Activated T-cell treated with anti-CD3 and anti-CD28 coated beads, Interleukin-2, amount 50 U/mL, for 72 hours (primary cell): ENCODE measurements at places on chromosomes 3 and 15.

DNA sequence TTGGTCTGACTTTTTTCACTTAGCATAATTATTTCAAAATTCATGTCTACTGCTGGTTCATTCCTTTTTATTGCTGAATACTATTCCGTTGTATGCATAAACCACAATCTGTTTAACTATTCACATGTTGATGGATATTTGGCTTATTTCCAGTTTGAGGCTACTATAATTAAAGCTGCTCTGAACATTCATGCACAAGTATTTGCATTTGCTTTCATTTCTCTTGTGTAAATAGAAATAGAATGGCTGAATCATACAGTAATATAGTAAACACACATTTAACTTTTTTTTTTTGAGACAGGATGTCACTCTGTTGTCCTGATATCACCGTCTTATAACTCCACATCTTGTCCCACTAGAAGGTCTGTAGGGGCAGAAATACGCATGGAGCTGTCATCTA, 57.3 kb downstream of the NMNAT3 start:
- no peak for DNase-seq

DNA sequence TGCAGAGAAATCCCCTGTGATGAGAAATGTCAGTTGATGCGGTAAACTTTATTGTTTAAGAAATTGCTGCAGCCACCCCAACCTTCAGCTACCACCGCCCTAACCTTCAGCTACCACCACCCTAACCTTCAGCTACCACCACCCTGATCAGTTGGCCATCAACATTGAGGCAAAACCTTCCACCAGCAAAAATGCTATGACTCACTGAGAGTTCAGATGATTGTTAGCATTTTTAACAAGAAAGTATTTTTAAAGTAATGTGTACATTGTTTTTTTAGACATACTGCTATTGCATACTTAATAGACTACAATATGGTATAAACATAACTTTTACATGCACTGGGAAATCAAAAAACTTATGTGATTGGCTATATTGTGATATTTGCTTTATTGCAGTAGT, 30.0 kb downstream of the U2SURP start:
- DNase-seq: no peak

- no peak for DNase-seq
Observed at GRCh38 chr15:45110256-45110820, 3.6 kb downstream of the DUOX2 start.

DNA sequence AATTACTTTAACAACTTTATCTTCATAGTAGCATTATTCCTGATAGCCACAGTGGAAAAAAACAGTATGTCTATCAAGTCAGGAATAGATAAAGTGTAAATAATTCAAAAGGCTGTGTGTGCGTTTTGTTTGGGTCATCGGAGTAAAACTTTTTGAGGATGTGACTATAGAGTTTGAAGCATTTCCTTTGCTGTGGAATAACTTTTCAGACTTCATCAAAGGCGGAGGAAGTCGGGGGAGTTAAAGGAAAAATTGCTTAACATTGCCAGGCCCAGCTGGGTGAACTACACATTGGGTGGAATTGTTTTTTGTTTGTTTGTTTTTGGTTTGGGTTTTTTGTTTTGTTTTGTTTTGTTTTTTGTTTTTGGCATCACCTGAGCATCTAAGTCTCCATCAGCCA, 70.4 kb upstream of the CRTC3 start:
- no peak for DNase-seq

DNA sequence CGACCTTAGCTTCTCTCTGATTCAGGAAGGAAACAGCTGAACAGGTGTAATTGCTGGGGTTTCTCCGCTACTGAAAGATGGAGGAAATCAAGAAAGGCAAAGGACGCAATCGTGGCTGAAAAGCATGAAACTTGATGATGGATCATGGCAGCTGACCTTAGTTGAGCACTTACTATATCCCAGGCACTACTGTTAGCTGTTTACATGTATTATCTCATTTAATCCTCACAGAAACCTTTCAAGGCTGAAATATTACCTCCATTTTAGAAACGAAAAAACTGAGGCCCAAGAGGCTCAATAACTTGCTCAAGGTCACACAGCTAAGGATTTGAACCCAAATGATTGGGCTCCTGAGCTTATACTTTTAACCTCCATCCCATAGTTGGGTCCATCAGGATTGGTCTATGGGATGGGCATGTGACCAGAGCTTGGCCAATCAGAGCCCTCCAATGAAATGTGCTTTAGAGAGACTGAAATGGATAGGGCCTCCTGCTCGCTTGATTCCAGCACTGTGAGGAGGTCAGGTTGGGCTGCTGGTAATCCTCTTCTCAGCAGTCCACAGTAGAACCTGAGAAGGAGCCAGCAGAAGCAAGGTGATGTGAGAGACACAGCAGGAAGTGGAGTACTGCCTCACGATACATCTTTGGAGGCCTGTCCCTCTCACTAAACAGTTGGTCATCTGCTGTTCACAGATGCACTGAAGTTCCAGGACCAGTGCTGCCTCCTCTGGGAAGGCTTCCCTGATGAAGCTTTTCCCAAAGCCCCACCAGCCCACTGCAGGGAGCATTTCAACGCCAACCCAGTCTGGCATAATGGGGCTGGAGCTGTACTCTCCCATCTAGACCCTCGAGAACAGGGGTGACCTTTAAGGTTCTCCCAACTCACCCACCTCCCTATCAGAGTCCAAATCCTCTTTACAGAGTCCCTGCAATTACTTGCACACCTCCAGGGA, 10.4 kb downstream of the CLN6 start:
- no peak for DNase-seq

- peak; percentile 58 for DNase-seq
Observed at GRCh38 chr3:183435661-183436060, 7.2 kb upstream of the MCF2L2 start.
